ENCODE measurements at places on chromosomes 3 and 15.

DNA sequence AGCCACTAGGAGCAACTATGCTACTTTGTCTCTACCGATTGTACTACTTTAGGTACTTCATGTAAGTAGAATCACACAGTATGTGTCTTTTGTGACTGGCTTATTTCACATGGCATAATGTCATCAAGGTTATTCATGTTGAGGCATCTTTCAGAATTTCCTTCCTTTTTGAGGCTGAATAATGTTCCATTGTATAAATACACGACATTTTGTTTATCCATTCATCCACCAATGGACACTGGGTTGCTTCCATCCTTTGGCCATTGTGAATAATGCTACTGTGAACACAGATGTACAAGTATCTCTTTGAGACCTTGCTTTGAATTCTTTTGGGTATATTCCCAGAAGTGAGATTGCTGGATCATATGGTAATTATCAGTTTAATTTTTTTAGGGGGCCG is 29.2 kb downstream of the MYO5A start:
- no peak for DNase-seq

DNA sequence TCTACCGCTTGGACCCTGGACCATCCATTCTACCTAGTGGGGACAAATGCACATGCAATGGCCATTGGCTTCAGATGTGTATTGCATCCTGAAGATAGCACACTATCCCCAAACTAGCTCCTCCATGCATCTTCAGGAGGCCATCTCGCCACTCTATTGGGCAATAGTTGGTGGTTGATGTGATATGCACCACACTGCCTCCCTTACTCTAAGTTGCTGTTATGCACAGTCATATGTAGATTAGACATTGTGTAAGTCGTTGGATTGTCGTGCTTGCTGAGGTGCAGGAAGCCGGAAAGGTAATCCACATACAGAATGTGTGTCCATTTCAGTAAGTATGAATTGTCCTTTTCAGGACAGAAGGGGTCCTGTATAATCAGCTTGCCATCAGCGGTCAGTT is 26.7 kb upstream of the PLA2G4D start:
- no peak for DNase-seq

GRCh38 chr15:89002830-89003229 is 85.4 kb upstream of the ABHD2 start:
- no peak for DNase-seq

- no peak for DNase-seq
Measured at GRCh38 chr3:111723293-111724215, 128.4 kb upstream of the ZBED2 start.

GRCh38 chr3:37971467-37971866 is 19.1 kb upstream of the VILL start:
- no peak for DNase-seq
